ENCODE measurements at places on chromosomes 7 and 10.

- DNase-seq: no peak
Observed at GRCh38 chr7:28891192-28891875, 66.8 kb downstream of the TRIL start.

GRCh38 chr7:30252885-30253795, 31.3 kb upstream of the ZNRF2 start:
- DNase-seq: no peak

GRCh38 chr10:96587264-96588059, 650 bp upstream of the TM9SF3 start:
- peak; percentile 58 for DNase-seq

DNA sequence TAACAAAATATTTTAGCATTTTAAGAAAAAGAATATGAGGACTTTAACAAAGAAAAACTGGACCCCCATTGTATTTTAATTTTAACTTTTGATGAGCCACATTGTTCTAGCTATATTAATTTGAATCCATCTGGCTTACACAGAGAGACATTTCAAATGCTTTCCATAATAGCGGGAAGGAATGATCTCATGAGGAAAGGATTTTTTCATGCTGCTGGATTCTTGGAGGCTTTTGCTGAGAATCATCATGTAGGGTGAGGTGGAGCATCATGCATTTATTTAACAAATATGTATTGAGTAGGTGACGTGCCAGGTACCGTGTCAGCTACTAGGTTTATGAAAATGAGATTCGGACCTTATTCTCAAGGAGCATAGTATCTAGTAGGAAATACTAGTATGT, 1006.3 kb downstream of the SORCS1 start:
- no peak for DNase-seq

GRCh38 chr10:126252884-126253610, 135.2 kb downstream of the ADAM12 start:
- peak; percentile 99 for DNase-seq

DNA sequence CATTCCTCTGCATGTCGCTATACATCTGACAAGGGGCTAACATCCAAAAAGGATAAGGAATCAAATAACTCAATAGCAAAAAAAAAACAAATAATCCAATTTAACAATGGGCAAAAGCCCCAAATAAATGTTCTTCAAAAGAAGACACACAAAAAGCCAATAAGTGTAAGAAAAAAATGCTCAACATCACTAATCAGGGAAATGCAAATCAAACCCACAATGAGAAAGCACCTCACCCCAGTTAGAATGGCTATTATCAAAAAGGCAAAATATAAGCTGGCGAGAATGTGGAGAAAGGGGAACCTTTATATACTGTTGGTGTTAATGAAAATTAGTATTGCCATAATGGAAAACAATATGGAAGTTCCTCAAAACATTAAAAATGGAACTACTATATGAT, 14.3 kb downstream of the ARHGAP12 start:
- no peak for DNase-seq

- no peak for DNase-seq
Observed at GRCh38 chr10:48526846-48527505, 77.9 kb downstream of the ARHGAP22 start.

DNA sequence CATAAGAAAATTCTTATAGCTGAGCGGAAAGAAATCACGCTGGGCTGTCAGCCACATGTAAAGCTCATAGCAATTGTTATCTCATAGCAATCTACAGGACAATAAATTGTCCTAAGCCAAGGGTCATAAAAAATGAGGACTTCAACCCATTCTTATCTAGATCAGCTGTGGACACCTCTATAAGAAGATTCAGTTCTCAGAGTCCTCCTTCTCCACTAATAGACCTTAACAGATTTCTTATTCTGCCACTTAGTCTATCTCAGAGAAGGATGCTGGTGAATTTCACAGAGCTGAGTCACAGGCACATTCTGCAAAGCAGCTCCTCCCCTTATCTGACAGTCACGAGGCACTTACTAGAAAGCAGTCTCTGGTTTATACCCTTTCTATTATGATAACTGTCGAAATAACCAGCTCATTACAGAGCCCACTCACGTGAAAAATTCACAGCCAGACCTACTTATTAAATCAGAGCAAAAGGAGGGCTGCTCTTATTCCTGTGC, 185.3 kb upstream of the PCLO start:
- DNase-seq: peak; percentile 22

- no peak for DNase-seq
Observed at GRCh38 chr10:128701381-128701780, 575.2 kb upstream of the MKI67 start.

- no peak for DNase-seq
Observed at GRCh38 chr7:4879396-4880081, 4.0 kb downstream of the RADIL start.

GRCh38 chr10:94137747-94138146, 144.0 kb downstream of the PLCE1 start:
- no peak for DNase-seq

GRCh38 chr10:120742373-120742772, 108.8 kb upstream of the WDR11 start:
- DNase-seq: no peak

- no peak for DNase-seq
Observed at GRCh38 chr10:127947211-127947610, 40.3 kb downstream of the PTPRE start.

DNA sequence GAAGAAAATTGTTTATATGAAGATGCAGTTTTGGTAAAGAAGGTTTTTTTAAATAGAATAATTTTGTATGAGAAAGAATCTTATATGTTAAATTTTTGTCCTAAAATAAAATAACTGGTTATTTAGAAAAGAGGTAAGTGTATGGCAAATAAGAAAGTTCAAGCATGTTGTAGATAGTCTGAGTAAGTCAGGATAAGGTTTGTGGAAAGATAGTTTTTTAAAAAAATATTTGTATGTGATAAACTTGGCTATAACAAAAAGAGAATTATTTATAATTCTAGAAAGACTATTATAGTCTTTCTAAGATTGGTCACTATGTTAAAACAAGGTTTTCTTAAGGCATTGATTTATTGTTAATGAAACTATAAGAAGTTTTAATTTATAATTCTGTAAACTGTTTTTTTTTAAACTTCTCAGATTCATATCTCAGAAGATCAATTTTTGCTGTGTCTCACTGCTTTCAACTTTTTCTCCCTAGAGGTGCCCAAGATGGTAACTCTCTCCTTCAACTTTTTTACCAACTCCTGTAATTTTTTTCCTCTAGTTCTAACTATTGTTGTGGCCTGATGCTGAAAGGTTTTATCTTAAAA, 698.6 kb downstream of the CCSER2 start:
- DNase-seq: no peak

- DNase-seq: peak; percentile 23
Observed at GRCh38 chr7:95871075-95871848, 98.9 kb downstream of the DYNC1I1 start.

- DNase-seq: no peak
Observed at GRCh38 chr7:39249635-39250152, 272.0 kb downstream of the POU6F2 start.

GRCh38 chr10:51602326-51602725, 97.1 kb downstream of the CSTF2T start:
- DNase-seq: peak; percentile 8

- no peak for DNase-seq
Observed at GRCh38 chr10:96285331-96285752, 14.0 kb upstream of the BLNK start.

All from GM04504 (cell line).